ENCODE measurements at places on chromosomes 4 and X. TPM values are rescaled to one million over a fixed set of nuclear protein-coding genes. Genes with fewer than 3 reads are reported as not detected.

DNA sequence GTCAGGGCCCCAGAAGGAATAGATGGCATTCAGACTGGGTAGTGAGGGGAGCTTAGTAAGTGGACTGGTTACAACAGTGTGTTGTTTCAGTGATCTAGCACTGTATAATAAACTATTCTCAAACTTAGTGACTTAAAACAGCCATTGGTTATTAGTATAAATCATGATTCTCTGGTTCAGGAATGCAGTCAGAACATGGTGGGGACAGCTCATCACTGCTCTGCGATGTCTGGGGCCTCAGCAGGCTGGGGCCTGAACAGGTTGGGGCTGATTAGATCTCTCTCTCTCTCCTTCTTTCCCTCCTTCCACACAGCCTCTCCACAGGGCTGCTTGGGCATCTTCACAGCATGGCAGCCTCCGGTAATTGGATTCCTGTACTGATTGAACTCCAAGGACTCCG is 160.4 kb downstream of the GATB start:
- no peak for DNase-seq

- DNase-seq: no peak
Observed at GRCh38 chr4:183443655-183444213, 702 bp upstream of the CDKN2AIP start.

DNA sequence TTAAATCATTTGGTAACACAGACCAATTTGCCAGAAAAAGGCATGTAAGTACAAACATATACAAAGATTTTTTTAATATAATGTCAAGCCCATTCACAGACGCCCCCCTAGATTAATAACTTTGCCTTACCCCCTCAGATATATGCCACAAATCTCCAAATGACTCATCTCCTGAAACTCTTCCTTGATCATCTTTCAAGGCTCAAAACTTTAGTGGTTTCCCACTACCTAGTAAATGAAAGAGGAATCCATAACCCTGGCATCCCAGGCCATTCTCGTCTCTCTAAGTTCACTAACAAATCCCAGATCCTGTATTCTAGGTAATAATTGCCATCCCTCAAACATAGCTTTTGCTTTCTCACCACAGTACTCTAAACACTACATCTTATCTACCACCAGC is 61.9 kb downstream of the PRSS12 start:
- no peak for DNase-seq

DNA sequence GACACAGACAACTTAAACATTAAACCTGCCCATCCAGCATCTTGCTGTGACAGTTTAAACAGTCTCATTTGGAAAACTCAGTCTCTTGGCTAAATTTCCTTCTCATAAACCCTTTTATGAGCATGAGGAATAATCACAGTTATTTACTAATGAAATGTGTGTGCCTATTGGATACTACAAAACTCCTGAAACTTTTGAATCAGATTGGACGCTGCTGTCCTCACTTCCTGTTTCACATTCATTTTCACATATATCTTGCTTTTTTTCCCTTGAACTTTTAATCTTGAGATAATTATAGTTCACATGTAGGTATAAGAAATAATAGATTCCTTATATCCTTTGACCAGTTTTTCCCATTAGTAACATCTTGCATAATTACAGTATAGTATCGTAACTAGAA is 111.7 kb downstream of the CDKL5 start:
- no peak for DNase-seq

- DNase-seq: no peak
Observed at GRCh38 chr4:14602206-14602605, 400.1 kb upstream of the CPEB2 start.

DNA sequence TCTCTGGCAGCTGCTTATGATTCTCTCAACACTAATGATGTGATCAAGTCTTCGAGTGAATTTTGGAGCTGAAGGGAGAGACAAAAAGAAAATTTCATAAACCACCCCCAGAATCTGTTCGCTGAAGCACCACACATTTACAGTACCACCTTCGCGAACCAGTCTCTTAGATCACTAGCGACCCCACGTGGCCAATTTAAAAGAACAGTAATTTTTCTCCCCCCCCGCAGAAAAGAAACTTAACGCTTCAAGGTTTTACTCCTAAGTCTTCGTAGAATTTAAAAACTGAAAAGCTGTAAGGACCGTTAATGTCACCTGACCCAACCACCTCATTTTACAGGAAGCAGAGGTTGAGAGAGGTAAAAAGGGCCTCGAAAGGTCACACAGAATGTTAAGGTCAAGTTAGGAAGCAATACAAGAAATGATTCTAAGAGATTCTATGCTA is 187.5 kb downstream of the QDPR start:
- peak; percentile 84 for DNase-seq

DNA sequence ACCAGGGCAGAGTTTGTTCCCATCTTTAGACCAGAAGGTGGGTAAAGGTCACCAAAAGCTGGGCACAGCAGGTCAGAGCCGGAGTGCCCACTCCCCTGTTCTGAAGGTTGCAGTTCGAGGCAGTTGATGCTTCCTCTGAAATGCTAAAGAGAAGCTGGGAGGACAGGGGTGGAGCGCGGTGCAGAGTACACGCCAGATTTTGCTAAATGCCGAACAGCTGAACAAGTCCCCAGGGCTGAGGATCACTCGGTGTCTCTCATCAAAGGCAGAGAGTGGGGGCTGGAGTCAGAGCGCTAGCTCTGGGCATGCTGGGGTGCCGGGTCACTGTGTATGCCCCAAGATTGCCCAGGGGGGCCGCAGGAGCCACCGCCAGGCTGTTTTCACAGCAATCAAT is 197.0 kb downstream of the BCOR start:
- no peak for DNase-seq

DNA sequence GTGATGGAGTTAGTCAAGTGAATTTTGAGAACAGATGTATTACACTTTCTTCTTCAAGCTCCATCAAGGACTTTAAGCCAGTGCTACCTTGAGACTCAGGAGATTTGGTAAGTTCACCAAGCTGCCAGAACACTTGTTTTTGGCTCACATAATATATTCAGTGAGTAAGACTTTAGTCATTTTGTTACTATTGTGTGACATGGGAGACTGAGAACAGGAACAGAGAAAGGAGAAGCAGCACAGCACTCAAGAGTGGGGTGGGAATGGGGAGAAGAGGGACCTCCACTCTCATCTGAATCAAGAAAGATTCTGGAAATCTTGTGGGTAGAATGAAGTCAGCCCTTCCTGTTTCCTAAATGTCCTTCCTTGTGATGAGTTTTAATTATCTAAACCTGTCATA is 87.3 kb upstream of the TET2 start:
- peak; percentile 13 for DNase-seq

- peak; percentile 51 for DNase-seq
Observed at GRCh38 chr4:99808260-99808857, 8.3 kb upstream of the DAPP1 start.

DNA sequence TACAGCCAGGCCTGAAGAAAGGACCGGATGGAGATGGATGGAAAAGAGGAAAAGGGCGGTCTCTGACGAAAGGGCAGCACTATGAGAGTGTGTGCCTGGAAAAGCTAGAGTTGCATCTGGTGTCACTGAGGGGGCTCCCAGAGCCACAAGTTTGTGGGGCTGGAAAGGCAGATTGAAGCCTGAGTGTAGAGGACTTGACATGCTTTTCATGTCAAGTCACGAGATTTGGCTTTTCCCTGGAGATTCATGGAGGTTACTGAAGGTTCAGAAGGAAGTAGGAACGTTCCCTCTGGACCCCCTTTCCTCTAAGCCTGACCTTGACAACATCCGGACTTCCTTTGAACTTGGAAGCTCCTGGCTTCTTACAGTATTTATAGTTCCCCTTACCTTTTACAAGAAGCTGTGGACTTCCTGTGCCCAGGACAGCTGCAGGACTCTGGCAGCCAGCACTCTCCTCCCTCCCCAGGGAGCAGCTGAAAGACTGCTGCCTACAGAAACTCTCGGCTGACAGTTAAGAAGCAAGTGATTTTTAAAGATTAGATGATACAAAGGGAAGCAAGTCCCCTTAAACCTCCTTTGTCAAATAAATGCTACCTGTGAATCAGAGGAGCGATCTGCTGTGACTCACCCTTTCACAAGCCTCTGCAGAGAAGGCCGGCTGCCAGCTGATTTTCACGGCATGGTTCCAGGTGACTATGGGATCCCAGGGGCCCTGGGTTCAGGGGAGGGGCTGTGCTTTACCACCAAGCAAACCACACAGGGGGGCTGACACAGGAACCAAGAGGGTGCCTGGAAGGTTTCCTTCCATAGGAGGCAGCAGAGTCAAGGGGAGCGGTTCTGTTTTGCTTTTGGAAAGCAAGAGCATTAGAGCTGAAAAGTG is 72.9 kb upstream of the STIM2 start:
- DNase-seq: peak; percentile 80

DNA sequence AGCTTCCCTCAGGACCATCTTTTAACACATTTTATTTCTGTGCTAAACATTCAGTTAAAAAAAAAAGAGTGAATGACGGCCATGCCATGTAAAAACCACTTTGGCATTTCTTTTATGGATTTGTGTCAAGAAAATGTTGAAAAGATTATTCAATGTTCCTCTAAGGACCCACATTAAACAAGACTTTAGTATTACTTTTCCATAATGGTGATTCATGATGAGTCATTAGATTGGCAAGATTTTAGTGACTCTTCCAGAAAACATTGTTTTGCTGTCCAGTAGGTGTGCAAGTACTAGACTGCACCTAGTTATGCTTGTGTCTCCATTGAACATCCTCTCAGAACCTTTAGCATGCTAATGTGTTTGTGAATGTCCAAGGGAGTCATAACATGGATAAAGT is 748.6 kb downstream of the STPG2 start:
- DNase-seq: no peak

DNA sequence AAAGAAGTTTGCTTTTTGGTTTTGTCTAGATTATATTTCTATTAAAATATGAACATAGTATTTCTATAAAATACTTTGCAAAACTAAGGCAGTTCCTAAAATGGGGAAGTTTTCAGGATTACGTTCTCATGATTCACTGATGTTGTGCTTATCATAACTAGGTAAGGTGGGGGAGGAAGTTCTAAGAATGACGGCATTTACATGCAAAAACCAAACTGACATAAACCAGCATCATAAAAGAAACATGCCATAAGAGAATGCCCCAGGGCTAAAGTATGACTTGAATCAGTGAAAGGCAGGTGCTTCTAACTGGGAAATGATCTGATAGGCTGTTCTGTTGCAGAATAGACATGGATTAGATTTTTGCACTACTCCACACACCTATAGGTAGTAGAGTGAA is 204.7 kb upstream of the JADE1 start:
- peak; percentile 20 for DNase-seq

GRCh38 chr4:118784776-118785175 is 51.1 kb downstream of the SEC24D start:
- DNase-seq: no peak

DNA sequence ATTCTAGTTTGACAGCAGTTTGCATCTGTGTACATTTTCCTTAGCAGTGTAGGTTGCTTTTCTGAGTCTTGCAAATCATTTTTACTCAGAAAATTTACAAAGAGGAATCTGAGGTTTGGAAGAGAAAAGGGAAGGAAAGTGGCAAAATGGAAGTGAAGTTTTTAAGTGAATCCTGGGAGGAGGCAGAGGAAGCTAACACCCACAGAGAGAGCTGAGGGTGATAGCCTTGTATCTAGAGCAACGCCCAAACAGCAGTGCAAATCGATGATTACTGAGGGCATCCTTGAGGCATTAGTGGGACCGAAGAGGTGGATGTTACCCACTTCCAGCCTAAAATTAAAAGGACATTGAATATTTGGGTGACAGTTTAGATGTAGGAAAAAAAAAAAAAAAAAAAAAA is 31.8 kb downstream of the KLF3 start:
- no peak for DNase-seq

GRCh38 chrX:150364347-150365050 is 1.4 kb downstream of the MAMLD1 start:
- DNase-seq: peak; percentile 12

DNA sequence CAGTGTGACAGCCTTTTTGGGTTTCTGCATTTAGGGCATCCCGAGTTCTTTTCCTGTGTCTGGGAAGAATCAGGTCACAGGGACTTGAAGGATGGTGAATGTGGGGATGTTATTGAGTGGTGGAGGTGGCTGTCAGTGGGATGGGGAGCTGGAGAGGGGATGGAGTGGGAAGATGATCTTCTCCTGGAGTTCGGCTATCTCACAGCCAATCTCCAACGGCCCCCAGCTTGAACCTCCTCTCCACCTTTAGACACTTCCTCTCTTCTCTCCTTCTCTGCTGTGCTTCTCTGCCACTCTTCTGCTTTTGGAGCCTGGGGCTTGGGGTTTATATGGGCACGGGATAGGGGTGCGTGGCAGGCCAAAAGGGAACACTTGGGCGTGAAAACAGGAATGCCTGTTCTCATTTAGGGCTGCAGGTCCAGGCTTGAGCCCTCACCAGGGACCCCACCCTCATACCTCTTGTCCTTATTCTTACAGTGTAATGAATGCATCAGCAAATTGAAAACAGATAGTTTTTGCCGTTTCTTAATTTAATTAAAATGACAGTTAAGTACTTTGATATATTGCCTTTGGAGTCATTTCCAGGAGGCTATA is 37.5 kb downstream of the USP9X start:
- DNase-seq: no peak

DNA sequence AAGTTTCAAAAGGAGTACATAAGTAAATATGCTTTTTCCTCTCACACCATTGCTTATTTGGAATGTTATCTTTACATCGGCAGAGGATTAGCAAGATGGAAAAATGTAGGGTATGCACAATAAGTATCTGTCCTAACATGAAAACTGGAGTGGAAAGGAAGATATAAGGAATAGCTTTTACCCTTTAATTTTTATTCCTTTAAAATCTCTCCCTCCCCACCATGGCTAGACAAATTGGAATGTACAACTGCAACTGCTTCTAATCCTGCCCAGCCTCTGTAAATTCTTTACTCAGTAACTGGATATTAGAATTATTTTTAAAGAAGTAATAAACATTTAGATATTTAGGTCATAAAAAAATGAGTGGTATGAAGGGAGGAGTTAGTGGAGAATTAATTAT is 171.5 kb downstream of the PCDH18 start:
- no peak for DNase-seq

GRCh38 chrX:8813036-8813435 is 11.9 kb upstream of the FAM9A start:
- DNase-seq: no peak

- no peak for DNase-seq
Observed at GRCh38 chr4:140675599-140676231, 80.5 kb downstream of the TBC1D9 start.

DNA sequence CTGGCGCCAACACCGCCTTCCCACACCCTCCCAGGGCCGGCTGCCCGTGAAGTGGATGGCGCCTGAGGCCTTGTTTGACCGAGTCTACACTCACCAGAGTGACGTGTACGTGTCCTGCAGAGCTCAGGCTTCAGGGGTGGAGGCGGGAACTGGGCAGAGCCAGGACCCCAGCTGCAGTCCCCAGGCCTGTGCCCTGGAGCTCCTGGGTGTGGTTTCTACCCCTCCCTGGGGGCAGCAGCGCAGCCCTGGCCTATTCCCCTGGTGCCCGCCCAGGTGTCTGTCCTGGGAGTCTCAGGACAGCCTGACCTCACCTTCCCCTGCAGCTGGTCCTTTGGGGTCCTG is 13.1 kb downstream of the FGFR3 start:
- DNase-seq: no peak

HSFX4 gene
- total RNA-seq: not detected

SMC1A gene
- total RNA-seq: 40.0 TPM

CLIC2 gene
- total RNA-seq: 12.6 TPM

DMP1 gene
- total RNA-seq: not detected

SPANXN5 gene
- total RNA-seq: not detected

SMIM10 gene
- total RNA-seq: 6.6 TPM

PPP1R2C gene
- not detected for total RNA-seq

ADAM29 gene
- not detected for total RNA-seq

MCTS1 gene
- 20.6 TPM for total RNA-seq

CITED1 gene
- not detected for total RNA-seq

CD38 gene
- not detected for total RNA-seq

REPS2 gene
- 1.7 TPM for total RNA-seq

TAB3 gene
- total RNA-seq: 13.2 TPM

ZIC3 gene
- total RNA-seq: not detected

TMEM187 gene
- total RNA-seq: 5.3 TPM

TNMD gene
- 0.90 TPM for total RNA-seq
